ENCODE measurements at places on chromosomes 4 and X.
A peak's percentile ranks its signal among the peaks of the same experiment; 100 is the strongest.

GRCh38 chrX:148290041-148290440, 210.4 kb upstream of the AFF2 start:
- no peak for DNase-seq

GRCh38 chrX:131779741-131780140, 235.9 kb downstream of the OR13H1 start:
- DNase-seq: no peak

GRCh38 chr4:22235698-22236097, 280.2 kb downstream of the ADGRA3 start:
- no peak for DNase-seq

DNA sequence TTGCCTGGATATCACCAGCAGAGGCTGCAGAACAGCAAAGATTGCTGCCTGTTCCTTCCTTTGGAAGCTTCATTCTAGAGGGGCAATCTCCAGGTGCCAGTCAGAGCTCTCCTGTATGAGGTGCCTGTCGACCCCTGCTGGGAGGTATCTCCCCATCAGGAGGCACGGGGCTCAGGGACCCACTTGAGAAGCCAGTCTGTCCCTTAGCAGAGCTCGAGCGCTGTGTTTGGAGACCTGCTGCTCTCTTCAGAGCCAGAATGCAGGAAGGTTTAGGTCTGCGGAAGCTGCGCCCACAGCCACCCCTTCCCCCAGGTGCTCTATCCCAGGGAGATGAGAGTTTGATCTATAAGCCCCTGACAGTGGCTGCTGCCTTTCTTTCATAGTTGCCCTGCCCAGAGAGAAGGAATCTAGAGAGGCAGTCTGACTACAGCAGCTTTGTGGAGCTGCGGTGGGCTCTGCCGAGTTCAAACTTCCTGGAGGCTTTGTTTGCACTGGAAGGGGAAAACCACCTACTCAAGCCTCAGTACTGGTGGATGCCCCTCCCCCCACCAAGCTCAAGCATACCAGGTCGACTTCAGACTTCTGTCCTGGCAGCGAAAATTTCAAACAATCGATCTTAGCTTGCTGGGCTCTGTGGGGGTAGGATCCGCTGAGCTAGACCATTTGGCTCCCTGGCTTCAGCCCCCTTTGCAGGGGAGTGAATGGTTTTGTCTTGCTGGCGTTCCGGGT, 57.9 kb downstream of the DKK2 start:
- no peak for DNase-seq

DNA sequence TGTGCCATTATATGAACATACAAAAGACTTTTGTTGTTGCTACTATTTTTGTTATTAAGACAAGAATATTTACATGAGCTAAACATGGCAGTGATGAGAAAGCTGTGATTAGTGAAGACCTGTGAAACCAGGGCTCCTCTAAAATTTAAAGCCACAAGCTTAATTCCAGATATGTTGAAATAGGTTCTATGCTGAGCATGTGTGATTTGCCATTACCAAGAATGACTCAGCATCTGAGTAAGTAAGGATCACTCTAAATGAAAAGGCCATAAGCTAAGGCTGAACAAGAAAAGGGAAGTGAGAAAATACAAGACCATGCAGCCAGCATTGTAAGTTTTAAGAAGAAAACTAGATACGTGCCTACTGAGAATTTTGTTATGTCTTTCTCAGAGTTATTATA, 75.9 kb upstream of the CAMK2D start:
- DNase-seq: no peak

DNA sequence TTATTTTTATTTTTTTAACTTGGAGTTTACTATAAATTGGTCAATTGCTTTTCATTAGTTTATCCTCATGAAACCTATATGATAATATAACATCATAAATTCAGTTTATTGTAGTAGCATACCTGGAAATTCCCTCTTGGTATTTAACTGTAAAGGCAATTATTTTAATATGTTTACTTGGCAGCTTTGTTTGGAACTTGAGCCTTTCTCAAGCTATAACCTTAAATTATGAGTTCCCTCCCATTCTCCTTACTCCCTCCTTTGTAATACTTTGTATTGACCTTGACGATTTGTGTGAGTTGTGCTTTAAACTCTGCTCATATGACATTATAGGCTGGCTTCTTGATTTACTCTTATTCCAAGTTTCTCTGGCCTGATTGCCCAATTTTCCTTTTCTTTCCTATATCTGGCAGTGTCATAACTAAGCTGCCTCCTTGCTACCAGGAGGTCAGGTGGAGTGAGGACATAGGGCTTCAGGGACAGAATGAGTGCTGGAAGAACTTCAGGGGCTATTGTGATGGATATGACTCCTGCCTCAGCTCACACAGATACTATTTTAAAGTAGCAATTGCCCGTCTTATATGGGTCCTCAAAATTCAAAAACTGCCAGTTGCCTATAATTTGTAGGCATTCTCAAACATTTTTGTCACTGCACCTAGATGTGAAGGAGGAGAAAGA, 77.7 kb downstream of the RAP1GDS1 start:
- DNase-seq: no peak

GRCh38 chr4:105154576-105154975, 7.9 kb downstream of the TET2 start:
- DNase-seq: no peak

DNA sequence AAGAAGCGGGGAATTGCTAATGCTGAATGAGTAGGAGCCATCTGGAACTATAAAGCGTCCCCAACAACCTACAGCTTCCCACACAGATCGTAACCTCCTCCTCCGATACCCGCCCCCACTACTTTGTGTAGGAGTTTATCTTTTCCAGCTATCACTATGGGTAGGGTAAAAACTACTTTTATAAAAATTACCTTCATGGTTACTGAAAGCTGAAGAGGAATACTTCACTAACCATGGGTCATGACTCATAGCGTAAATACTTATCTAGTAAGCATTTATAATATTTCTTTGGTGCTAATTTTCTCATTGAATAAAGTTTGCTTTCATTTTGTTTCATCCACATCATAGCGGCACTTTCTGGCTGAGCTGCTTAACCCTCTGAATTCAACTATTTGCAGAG, 79.4 kb upstream of the TNIP3 start:
- DNase-seq: no peak

GRCh38 chr4:55012363-55013230, 112.8 kb downstream of the KDR start:
- no peak for DNase-seq

DNA sequence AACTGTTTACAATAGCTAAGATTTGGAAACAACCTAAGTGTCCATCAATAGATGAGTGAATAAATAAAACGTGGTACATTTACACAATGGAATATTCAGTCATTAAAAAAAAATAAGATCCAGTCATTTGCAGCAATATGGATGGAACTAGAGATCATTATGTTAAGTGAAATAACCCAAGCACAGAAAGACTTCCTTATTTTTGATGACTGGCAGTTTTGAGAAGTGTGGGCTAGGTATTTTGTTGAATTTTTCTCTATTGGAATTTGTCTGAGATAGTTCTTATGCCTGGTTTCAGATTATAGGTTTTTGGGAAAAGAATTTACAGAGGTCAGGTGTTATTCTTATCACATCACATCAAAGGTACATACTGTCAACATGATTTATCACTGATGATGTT, 293.8 kb upstream of the ARSJ start:
- DNase-seq: no peak

GRCh38 chr4:12446657-12447185, 1018.0 kb upstream of the HS3ST1 start:
- DNase-seq: no peak

DNA sequence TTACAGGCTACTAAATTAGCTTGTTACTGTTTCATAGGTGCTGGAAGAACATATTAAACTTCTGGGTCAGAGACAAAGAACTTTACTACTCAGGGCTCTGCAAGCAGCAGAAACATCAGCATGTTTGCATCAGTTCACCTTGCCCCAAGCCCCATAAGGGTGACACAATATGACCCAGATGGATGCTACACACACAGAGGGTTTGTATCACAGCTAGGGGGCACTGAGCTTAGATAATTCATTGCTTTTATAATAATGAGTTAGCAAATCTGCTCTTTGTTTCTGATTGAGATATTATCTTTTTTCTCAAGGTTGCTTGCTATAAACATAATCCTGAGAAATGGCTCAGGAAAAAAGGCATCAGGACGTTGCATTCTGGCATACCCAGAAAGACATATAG, 4.8 kb upstream of the SYNPO2 start:
- no peak for DNase-seq

DNA sequence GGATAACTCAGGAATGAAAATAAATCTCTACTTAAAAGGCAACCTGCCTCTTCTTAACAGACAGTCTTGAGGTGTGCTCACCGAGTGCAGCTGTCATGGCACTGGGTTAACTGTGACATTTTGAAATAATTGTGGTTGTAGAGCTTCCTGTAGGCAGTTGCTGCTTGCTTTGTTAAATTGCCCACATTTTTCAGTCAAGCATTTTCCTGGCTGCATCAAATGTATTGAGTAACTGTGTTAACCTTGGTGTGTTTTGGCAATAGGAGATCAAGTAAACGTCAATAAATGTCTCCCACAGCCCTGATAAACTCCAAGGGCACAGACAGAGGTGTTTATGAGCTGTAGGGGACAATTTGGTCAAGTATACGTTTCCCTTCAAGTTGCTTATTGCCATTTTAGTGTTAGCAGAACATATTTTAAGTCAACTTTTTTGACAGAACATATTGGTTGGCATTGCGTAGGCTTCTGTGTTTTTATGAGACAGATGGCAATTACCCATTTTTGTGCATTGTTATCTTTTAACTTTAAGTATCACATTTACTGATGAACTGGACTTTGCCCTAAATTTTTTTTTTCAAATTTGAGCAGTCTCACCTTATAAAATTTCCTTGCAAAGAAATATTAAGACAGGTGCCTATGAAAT, 527.4 kb downstream of the C4orf33 start:
- DNase-seq: no peak

- DNase-seq: peak; percentile 33
Measured at GRCh38 chr4:10015140-10015753, 6.0 kb downstream of the SLC2A9 start.

GRCh38 chr4:146134761-146135445, 40.6 kb upstream of the LSM6 start:
- no peak for DNase-seq

DNA sequence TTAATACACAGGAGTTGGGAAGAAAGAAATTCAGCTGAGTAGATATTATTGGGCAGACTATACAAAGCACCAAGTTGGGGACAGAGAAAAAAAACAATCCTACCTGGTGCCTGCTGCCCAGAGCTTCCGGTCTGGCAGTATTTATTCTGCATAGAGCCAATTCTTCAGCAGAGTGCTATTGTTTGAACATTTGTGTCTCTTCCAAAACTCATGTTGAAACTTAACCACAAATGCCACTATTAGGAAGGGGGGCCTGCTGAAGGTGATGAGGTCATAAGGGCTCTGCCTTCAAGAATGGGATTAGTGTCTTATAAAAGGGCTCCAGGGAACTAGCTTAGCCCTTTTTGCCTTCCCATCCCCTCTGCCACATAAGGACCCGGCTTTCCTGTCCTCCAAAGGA, 136.2 kb downstream of the EVC2 start:
- DNase-seq: no peak

GRCh38 chrX:74178536-74178935, 125.4 kb upstream of the ZCCHC13 start:
- no peak for DNase-seq

DNA sequence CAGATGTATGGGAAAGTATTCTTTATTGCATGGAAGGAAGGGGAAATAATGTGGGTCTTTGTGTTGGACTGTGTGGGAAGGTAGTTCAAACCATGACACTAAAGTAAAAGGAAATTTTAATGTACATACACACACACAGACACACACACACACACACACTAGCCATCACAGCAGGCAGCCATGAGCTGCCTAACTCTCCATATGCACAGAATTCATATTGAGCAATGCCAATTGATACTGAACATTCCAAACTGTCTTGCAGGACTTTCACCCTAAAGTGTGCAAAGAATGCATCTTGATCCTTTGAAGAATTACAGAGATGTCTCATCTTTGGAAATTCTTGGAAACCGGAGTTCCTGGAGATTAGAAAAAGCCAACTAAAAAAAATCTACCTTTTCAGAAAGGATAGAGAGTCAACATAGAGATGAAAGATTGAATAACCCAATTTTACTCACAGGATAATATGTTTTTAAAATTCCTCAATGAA, 120.6 kb upstream of the MBNL3 start:
- DNase-seq: no peak

GRCh38 chr4:186422296-186422695, 133.1 kb downstream of the MTNR1A start:
- DNase-seq: no peak

DNA sequence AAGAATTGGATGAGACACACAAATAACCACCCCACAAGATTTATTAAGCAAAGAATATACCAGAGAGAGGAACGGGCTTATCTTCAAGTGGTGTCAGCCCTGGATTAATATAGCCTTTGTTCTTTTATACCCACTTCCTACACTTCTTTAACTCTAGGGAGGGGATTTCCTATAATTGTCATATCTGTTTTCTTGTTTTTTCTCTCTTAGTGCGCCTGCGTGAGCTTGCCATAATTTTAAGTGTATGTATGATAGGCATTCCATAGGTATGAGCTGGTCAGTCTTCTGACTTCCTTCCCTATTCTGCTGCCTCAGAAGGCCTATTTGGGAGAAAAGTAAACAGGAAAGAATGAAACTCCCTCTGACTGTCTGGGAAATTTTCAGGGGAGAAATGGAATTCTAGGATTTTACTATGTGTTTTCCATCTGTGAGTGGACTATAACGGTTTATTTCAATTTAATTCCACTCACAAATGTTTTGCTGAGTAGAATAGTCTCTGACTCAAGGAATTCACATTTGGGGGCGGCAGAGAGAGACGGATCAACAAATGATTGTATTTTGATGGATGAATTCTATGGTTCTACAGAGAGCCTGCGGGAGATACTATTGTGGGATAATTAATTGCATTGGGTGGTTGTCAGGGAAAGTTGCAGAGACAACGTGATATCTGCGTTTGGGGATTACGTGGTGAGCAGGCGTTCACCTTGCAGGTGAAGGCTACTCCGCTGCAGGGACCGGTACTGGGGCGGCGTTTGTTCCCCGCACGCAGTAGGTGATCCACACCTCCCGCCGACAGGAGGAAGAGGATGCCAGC, 626 bp upstream of the CEP135 start:
- peak; percentile 39 for DNase-seq

- DNase-seq: no peak
Measured at GRCh38 chrX:776529-777230, 146.1 kb downstream of the SHOX start.

GRCh38 chr4:87511500-87511899, 17.7 kb downstream of the SPARCL1 start:
- no peak for DNase-seq

GRCh38 chrX:39709812-39710211, 387.9 kb downstream of the BCOR start:
- no peak for DNase-seq

GRCh38 chr4:146165840-146166239, 9.7 kb upstream of the LSM6 start:
- no peak for DNase-seq
